OCI-LY7 (cell line): ENCODE measurements at places on chromosomes 5 and 9. TPM values are rescaled to one million over a fixed set of nuclear protein-coding genes. Genes with fewer than 3 reads are reported as not detected.

DNA sequence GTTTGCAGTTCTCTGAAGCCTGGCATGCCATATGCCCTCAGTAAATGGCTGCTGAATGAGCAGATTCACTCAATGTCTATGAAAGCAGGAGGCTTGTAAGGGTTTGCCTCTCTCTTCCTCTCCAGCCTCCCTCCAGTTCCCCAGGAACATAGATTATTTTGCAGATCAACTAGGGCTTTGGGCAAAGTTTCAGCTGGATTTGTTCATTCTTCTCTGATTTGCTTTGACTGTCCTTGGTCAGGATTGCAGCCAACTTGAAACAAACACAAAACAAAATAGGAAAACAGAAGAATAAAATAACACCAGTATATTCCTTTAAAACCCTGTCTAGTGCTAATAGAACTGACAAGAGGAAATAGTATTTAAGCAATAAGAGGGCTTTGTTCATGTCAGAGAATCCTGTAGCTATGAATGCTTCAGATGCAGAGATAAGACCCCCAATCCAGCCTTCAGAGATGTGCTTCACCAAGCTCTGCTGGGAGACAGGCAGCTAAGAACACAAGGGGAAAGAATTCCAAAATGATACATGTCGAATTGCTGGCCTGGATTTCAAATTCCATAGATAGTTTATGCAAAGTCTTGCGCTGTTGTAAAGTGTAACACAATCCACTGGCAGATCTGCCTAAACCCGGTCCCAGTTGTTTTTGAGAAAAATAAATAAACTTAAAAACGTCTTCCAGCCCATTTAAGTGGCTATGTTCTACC is 174.3 kb downstream of the PAPPA start:
- DNase-seq = no peak

DNA sequence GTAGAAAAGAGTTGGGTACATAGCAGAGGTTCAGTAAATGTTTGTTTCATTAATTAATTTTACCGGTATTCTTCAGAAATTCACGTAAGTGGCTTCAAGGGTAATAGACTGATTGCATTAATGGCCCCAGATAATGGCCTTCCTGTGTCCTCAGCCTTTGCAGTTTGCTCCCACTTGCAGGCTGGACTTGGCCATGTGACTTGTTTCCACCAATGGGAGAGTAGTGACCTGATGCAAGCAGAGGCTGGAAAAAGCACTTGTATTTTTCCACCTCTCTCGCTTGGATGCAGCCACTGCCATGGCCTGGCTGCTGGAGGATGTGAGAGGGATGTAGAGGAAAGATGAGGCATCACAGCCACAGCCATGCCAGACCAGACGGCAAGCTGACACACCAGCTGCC is 480.9 kb downstream of the CDK5RAP2 start:
- DNase-seq = no peak

GRCh38 chr9:122572456-122572855 is 10.7 kb downstream of the OR1L8 start:
- DNase-seq = no peak

C9orf153 gene
- total RNA-seq = 0.27 and 0.31 TPM in 2 replicates

BHMT gene
- total RNA-seq = not detected in 2 replicates

CCDC171 gene
- total RNA-seq = 18.2 and 26.2 TPM in 2 replicates

SGCD gene
- total RNA-seq = not detected in 2 replicates
